ENCODE measurements at places on chromosomes 11 and 22.

GRCh38 chr11:134532921-134533421 lies 120.9 kb upstream of the B3GAT1 start:
- DNase-seq: no peak

GRCh38 chr11:40380835-40381234 lies 1078.6 kb downstream of the LRRC4C start:
- no peak for DNase-seq

DNA sequence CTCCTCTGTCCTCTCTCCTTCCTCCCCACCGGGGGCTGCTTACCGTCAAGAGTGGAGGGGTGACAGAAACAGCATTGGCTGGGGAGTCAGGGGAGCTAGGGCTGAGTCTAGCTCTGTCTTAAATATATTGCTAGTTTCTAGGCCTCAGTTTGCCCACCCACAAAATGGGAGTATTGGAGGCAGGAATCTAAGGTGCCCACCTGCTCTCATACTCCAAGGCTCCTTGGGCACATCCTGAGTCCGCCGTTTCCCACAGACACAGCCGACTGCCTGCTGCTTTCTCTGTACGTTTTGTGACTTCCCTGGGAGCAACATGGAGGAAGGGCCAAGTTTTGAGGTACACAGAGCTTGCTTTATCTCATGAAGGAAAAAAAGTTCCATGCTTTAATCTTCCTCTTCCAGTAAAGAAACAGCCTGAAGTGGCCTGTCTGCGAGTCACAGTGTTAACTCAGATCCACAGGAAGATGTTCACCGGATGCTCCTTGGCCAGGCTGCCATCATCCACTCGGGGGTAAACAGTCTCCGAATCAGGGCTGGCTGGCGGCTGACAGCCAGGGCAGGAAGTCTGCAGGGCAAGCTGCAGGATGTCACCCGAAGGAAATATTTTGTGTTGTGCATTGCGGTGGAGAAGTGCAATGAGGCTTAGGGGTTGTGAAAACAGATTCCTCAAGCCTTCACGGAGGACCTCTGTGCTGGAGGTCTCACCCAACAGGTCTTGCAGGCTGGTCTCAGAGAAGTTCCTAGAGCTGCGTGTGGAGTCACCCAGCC lies 11.0 kb upstream of the CERK start:
- DNase-seq: no peak

GRCh38 chr22:42202048-42202447 lies 68.4 kb downstream of the TCF20 start:
- DNase-seq: no peak

DNA sequence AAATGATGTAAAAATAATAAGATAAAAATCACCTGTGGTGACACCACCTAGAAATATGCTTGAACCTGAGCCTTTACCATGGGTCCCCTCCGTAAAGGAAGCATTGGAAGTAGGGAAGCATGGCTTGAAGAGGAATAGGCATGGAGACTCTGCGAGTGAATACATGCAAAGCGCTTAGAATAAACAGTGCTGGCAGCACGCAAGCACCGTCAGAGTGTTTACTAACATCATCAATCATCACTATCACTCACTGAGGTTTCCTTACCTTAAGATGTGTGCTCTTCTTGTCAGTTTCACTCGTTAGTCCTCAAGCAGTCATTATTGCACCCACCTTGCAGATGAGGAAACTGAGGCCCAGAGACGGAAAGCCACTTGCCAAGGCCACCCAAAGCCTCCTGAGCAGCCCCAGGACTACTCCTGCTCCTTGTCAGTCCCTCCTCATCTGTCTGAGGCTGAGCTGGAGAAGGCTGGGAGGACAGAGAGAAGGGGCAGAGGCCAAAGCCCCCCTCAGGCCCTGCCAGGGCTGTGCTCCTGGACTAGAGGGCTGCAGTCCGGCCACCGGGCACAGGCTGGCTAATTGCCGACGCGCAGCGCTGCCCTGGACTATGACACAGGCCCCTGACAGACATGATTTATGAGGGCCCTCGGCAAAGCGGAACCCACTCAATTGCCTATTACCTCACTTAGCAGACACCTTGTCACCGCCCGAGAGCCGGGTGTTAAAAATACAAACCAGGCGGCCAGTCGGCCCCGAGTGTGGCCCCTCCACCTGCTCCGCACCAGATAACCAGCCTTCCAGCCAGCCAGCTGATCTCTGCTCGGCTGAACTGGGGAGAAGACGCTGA lies 168.9 kb downstream of the MN1 start:
- no peak for DNase-seq

Data from stimulated activated CD8-positive, alpha-beta memory T cell treated with anti-CD3 and anti-CD28 coated beads, Interleukin-4, amount 100 ng/mL, for 4 hours (primary cell).